ENCODE measurements at places on chromosomes 12 and 14. TPM values are rescaled to one million over a fixed set of nuclear protein-coding genes. Genes with fewer than 3 reads are reported as not detected.

The SETD1B gene
- total RNA-seq, result 2.0 TPM

The SLC25A21 gene
- total RNA-seq, result 1.8 TPM

The TMEM117 gene
- total RNA-seq, result 55.8 TPM

The BLTP3B gene
- 16.8 TPM for total RNA-seq

The ACACB gene
- 6.9 TPM for total RNA-seq

The TOMM20L gene
- not detected for total RNA-seq

The IFNG-AS1 gene
- total RNA-seq, result not detected

The LMBR1L gene
- total RNA-seq, result 21.7 TPM

The PCED1B gene
- total RNA-seq, result 0.48 TPM

The RAD51AP1 gene
- total RNA-seq, result 17.8 TPM

The KLHL33 gene
- total RNA-seq, result not detected

The PRPH gene
- total RNA-seq, result not detected

The ADAMTS20 gene
- total RNA-seq, result 0.24 TPM

The TAS2R20 gene
- 1.3 TPM for total RNA-seq

The KRT83 gene
- total RNA-seq, result not detected

The ANKRD9 gene
- 47.9 TPM for total RNA-seq

The KIF5A gene
- total RNA-seq, result 0.29 TPM

The KRT3 gene
- total RNA-seq, result not detected

The ZC3H14 gene
- 66.1 TPM for total RNA-seq

The ANO4 gene
- total RNA-seq, result 30.6 TPM

All from SK-MEL-5 (cell line).